CD4-positive, alpha-beta T cell treated with Interleukin-6 at 100 ng/mL for 8 hours (primary cell): ENCODE measurements at places on chromosomes 7 and 10.

- no peak for DNase-seq
Measured at GRCh38 chr7:47924266-47924665, 24.0 kb downstream of the PKD1L1 start.

GRCh38 chr10:121608469-121609190 lies 10.4 kb upstream of the FGFR2 start:
- no peak for DNase-seq

DNA sequence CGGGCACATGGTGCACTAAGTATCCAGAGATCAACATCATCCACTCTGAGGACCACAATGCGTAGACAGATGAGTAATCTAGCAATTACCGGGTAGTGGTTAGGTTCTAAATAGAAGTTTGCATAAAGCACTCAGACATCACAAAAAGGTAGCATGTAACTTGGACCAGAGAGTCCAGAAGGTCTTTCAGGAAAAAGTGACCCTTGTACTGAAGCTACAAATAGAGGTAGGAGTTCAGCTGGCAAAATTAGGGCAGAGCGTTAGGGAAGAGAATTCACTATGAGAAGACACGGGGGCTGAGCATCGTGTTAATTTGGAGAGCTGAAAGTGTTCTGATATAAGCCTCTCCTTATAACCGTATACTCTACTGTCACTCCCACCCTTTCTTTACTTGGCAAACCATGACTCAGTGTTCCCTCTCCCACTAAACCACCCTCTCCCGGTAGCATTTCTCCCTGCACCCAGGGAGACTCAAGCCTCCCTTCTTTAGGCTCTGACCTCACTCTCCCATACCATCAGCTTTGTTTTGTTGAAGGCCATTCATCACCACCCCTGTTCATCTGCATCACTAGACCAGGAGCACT lies 222.2 kb upstream of the FZD1 start:
- no peak for DNase-seq

GRCh38 chr7:76315364-76315763 lies 12.9 kb downstream of the HSPB1 start:
- DNase-seq: no peak

DNA sequence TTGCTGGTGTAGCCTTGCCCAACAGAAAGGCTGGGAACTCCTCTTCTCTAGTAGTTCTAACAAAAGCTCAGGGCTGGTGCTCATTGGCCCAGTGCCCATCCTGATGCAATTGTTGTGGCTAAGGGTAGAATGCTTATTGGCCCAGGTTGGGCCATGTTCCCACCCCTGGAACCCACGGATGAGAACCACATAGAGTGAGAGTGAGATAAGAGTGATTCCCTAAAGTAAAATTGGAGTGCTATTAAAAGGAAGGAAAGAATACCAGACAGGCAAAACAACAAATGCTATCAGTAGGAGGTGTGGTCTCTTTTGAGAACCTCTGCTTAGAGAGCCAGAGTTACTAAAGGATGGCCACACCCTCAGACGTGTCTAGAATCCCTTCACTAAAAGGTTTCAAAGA lies 49.2 kb downstream of the LGI1 start:
- DNase-seq: no peak

DNA sequence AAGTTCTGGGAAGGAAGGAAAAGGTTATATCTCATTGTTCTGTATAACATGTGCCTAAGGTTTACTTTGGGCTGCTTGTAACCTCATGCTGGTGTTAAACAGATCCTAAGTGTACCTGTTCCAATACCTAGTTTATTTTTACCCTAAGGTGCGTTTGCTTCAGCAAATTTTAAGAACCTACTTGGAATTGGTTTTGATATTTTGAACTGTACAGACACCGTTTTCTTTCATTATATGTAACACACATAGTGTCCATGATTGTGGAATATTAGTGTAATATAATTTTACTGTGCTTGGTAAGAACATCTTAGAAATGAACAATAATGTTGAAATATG lies 285.6 kb upstream of the DKK1 start:
- DNase-seq: no peak

DNA sequence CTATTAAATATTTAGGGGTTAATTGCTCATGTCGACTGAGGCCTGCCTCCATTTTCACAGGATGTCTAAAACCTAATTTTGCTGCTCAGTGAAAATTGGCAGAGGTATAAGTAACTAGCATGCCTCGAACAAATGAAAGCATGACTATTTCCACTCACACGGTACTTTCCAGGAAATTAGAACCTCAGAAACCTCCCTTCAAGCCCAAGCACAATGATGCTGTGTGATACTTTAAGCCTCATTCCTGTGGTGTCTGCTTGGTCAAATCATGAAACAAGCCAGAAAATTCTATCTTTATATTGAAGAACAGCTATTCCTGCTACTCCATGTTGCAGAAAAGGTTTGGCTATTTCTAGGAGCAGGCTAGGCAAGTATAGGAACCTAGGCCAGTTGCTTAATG lies 203.0 kb downstream of the SORCS3 start:
- DNase-seq: no peak

- DNase-seq: no peak
Measured at GRCh38 chr7:140625908-140626868, 14.4 kb downstream of the DENND2A start.

- DNase-seq: no peak
Measured at GRCh38 chr7:69364813-69365643, 233.2 kb upstream of the AUTS2 start.

DNA sequence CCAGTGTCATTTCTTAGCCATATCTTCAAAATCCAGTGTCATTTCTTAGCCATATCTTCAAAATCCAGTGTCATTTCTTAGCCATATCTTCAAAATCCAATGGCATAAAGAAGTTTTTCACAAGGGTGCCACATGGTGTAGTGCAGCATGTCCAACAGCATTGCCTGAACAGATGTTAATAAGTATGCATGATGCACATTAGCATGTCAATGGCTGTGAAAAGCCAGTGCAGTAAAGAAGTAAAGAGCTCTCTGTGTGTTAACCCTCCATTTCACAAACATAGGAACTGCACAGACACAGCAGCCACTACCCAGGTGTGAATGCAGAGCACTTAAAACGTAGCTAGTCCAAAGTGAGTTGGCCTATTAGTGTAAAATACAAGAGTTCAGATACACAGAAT lies 89.8 kb downstream of the GNAI1 start:
- DNase-seq: no peak

DNA sequence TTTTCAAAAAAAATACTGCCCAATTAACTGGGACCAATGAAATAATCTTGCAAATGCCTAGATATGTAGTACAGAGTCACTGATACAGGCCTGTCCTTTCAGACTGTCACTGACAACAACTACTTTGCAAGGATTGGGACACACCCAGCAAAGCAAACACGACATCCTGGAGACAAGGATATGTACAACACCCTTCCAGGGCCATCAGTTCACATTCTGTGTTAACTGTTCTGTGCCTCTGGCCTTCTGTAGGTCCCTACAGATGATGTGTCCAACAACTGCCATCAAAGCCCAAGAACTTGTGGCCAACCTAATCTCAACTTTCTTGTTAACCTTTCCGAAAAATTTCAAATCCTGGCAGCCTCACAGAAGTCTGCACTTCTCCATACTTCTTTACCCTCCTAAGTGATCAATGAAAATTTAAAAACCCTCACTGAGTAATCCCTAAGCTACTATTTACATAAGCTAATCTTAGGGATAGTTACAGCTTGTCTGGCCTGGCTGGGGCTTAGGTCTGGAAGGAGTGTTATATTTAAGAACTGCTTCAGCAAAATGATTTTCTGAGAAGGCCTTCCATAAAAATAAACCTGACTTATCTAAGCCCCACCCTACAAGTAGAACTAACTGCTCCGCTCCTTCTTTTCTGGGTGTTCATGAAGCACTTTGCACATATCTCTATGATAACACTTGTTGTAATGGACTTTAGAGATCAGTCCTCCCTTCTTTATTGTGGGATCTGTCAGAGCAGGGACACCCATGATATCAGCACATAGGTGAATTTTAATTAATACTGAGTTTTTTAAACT lies 21.0 kb downstream of the COBL start:
- DNase-seq: no peak

GRCh38 chr7:140003913-140004382 lies 58.8 kb downstream of the PARP12 start:
- DNase-seq: peak; percentile 27
